Stimulated activated CD8-positive, alpha-beta memory T cell treated with anti-CD3 and anti-CD28 coated beads, Interleukin-12 subunit alpha, Interleukin-12 subunit beta, amount 100 ng/mL, for 1 hour (primary cell): ENCODE measurements at places on chromosomes 12 and 14.

GRCh38 chr14:106844608-106845285, 1318.4 kb downstream of the TMEM121 start:
- peak; percentile 52 for DNase-seq

DNA sequence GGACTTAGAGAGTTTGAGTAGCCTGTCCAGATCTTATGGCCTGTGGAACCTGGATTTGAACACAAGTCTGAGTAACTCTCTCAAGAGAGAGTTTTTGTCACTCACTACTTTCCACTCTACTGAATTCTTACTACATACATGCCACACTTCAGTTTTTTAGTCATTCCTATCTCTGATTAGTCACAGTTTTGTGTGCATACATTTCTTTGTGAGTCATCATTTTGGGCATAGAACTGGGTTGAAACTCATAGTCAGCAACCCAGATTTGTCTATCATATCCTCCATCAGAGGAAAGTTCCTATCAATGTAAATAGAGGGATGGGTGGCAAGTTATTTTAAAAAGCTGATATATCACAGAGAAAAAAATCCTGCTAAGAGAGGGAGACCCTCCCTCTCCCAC, 42.9 kb downstream of the FLRT2 start:
- no peak for DNase-seq

DNA sequence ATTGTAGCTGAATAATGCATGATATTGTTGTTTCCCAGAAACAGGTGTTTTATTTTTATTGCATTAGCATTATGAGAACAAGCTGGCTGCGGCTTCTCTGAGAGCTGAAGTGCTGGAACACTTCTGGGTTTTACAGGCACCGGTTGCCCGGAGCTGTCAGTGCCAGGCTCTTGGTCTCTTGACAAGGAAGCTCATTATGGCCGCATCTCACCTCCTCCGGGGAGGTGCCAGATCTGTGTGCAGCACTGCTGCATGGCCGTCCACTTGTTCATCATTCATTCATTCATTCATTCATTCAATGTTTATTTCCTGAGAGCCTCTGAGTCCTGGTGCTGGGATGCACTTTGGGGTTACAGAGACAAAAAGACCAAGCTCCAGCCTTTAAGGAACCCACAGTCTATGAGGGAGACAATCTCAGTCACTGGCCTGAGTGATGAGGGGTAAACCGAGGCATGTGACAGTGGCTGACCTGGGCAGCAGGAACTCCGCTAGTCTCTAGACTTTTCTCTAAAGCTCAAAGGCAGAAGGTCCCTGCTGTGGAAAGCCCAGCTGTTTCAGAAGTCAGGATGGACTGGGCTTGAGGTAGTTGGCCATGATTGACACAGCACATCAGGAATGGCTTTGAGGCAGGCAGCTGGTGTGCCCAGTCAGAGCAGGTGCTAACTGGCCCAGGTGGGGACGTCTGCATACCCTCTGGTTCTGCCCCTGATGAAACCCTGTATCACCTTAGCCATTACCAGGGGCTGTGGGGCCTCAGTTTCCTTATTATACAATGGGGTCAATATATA, 181.0 kb downstream of the ADGRD1 start:
- no peak for DNase-seq

- no peak for DNase-seq
Measured at GRCh38 chr12:110343114-110343513, 60.4 kb downstream of the ANAPC7 start.

DNA sequence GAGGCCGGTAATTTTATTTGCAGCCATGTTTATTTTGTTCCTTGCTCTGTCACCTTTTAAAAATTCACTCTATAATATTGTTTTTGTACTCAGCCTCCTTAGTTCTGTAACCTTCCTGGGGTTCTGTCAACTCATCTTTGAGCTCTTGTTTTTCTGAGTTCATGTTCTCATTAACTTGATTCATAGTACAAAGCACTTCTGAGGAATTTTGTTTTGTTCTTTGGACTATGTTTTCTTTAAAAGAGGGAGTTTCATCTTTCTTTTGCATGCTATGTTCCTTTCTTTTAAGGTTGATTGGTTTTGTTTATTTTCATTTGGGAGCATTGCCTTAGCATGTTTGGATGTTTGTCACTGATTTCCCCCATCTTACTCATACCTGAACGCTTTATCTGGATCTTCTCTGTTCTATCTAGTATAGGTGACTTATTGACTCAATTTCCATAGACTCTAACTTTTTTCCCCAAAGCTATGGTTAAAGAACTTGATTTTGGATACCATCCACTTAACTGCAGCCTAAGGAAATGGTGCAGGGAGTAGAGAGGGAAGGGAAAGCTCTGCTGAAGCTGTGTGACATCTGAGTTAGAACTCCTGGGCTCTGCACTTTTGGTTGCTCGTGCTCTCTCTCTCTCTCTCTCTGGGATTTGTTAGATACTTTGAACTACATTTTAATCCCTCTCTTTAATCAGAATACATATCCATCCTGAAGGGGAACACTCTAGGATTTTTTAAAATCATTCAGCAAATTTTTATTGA, 268.5 kb downstream of the PAWR start:
- no peak for DNase-seq

DNA sequence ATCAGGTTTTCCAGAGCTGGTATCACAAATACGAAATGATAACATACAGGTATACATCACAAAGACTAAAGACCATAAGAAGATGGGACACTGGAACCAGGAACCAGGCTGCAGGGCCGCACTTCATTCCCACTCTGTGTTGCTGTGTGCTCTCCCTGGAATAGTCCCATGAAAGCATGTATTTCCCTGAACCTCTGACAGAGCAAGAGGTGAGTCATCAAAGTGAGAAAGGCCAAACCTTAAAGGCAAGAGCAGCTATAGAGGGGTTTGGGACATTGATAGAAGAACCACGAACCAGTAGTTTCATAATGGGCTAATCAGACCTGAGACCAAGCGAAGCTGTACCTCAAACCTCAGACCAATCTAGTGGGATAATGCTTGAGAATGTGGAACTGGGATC, 283.0 kb upstream of the PRKD1 start:
- no peak for DNase-seq

- DNase-seq = no peak
Measured at GRCh38 chr14:75426332-75427125, 1.3 kb upstream of the JDP2 start.

DNA sequence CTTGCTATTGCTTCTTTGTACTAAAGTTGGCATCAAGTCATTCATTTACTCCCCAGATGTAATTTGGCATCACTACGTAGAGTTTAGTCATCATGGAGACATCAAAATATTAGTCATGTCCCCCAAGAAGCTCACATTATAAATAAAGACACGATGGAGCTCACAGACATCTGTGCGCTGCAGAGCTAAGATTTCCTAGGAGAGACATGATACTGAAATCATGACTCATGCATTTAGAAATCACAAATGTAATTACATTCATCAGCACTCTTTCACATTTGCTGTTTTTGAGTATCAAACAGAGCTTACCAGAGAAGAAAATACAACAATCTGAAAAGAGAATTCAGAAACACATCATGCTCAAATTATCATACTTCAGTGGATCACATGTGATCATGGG, 169.8 kb downstream of the LRIG3 start:
- no peak for DNase-seq

GRCh38 chr14:33463731-33464130, 487.1 kb downstream of the EGLN3 start:
- DNase-seq = no peak

DNA sequence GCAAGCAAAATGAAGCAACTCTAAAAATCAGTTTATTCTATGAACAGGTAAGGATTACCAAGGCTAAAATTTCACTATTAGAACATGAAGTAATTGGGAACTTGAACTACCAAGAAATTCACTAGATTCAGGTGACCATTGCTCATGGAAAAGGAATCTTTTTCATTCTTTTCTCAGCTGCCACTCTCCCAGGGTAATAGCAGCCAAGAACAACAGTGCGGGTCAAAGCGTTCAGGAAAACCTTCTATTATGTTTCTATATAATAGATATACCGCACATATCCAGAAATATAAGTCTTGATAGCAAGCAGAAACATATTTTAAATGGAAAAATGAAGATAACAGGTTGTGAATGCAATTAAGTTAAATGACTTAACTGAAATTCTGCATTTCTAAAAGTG, 125.6 kb downstream of the NELL2 start:
- no peak for DNase-seq

- DNase-seq = no peak
Measured at GRCh38 chr12:4044736-4045730, 171.8 kb upstream of the PARP11 start.

DNA sequence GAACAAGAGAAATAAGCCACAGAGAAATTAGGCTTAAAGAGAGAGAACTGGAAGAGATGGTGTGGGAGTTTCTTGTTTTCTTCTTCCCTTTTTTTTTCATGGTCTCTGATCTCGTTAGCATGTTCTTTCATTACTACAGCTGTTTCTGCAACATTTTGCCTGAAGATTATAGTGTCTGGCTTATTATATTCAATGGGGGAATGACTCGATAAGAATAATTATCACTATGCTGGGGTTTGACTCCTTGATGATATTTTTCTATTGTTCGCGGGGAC, 70.0 kb downstream of the TMEM132C start:
- DNase-seq = no peak

- DNase-seq = no peak
Measured at GRCh38 chr12:54012631-54013409, 4.0 kb downstream of the HOXC8 start.

GRCh38 chr12:94290353-94290752, 142.0 kb downstream of the PLXNC1 start:
- no peak for DNase-seq

GRCh38 chr12:58051378-58051777, 110.0 kb downstream of the ATP23 start:
- no peak for DNase-seq

- DNase-seq = no peak
Measured at GRCh38 chr12:132078190-132078589, 65.9 kb downstream of the DDX51 start.

DNA sequence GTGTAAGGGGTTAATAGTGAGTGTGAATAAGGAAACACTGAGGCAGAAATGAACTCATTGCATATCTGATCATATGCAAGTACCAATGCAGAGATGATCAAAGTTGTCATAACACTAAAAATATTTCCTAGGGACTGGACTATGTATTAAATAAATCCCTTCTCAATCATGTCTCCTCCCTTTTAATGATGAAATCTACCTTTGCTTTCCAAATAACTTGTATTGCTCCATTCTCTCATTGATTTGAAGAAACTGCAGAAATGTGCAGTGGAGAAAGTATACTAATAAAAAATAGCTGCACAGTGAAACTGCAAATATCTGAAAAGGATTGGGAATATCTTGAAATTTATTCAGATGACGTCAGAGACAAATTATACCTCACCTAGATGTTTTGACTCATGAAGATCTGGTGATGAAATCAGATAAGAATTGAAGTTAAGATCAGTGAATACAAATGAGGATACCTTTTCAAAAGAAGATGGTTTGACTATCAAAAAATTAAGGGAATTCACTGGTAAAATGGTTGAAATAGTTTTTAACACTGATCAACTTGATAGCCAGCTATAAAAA, 1264.9 kb upstream of the USP15 start:
- no peak for DNase-seq

DNA sequence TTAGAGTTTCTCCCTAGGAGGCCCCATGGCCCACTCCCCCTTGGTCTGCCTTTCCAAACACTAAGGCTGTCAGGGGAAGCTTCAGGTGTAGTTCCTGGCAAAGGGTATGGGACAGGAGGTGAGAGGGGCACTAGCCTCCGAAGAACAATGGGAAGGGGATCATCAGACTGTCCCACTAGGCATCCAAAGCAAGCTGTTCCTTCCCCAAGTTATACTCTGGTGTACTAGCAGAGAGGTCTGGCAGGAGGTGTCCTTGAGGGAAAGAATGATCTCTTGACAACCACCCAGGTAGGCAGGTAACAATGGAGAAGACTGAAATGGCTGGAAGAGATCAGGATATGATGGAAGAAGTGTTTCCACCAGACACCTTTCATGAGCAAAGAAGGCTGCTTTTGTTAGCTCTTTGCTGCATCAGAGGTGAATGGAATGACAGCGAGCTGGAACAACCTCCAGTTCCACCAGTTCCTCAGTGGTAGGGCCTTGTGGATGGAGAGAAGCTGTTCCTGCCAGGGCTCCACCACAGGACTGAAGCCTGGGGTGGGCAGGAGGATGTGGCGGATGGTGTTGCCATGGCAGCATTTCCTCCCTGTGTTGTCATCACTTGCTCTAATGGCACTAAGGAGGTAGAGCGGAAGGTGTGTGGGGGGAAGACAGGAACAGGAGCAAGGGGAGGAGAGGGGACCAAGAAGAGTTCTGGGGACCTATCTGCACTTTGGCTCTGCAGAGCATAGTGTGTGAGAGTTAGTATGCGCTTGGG, 2.3 kb upstream of the AGAP2 start:
- DNase-seq = peak; percentile 72

DNA sequence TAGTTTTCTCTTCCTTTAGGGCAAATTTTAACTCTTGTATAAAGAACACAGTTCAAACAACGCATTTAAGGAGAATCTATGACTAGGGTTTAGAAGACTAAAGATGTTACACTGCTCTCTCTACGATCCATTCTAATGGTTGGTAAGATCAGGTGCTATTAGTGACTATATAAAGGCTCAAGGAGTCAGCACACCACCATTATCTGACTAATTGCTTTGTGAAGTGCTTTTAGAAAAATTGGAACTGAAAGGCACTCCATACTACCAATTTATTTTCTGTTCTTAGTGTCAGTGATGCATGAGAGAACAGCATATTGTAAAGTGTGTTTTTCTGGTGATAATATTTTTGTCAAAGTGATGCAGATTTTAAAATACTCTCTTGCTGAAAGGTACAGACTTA, 136.8 kb downstream of the SYT1 start:
- DNase-seq = no peak

DNA sequence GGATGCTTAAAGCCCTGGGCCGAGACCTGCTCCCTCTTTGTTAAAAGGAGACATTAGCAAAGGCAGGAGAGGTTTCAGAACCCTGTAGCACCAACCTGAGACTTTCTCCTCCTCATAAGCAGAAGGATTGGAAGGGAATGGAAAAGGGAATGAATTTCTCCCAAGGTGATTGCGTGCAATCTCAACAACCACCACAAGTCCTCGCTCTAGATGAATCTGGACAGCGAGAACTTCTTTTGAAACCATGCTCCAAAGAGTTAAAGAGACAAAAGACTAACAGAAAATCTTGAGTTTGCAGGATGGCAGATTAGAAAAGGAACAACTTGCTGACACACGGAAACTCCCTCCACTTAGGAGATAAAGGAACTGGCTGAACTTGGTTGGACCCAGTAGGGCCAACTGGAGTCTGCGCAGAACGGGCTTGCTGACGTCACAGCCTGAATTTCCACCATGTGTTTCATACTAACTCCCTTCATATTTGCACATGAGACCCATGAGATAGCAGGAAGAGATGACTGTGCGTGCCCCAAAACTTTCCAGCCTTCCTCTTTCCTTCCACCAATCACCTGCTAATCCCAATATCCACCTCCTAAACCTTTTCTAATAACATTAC, 137.0 kb downstream of the PTPN11 start:
- no peak for DNase-seq

GRCh38 chr14:81511111-81511904, 22.3 kb downstream of the SEL1L start:
- DNase-seq = no peak

DNA sequence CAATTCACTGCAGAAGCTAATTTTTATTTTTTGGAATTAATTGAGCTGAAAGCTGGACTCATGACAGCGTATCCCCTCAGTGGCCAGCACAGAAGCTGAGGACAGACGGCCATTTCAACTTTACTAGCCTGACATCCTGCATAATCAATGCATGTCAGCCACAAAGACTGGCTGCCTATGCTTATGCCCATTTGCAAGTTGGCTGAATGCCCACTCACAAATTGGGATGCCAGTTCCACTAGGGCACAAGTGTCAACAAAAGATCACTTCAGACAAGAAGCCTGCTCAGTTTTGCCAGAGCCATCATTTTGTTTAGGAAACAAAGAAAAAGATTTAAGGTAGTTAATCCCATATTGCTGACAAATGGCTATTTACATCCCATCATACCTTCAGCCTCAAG, 417.6 kb downstream of the NOVA1 start:
- no peak for DNase-seq
